ENCODE measurements at places on chromosomes 11 and 22.
A peak's percentile ranks its signal among the peaks of the same experiment; 100 is the strongest.

GRCh38 chr11:104146421-104146820 is 17.5 kb downstream of the PDGFD start:
- DNase-seq = no peak

DNA sequence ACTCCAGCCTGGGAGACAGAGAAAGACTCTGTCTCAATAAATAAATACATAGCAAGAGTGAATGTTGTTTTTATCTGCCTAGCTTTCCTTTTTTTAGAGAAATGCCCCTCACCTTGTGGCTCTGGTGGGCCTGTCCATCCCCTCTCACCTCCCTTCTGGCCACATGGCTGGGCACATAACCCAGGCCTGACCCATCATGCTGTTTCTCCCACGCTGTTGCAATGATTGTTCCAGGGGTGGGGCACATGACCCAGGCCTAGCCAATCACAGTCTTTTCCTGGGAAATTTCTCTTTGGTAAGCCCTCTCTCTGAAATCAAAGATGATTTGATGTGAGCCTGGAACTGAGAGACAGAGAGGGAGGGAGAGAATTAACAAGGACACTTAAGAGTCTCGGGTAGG is 5.5 kb upstream of the CYTH4 start:
- no peak for DNase-seq

GRCh38 chr11:61728940-61729219 is 23.6 kb upstream of the MYRF start:
- peak; percentile 23 for DNase-seq

- no peak for DNase-seq
Measured at GRCh38 chr11:40838181-40838683, 621.2 kb downstream of the LRRC4C start.

DNA sequence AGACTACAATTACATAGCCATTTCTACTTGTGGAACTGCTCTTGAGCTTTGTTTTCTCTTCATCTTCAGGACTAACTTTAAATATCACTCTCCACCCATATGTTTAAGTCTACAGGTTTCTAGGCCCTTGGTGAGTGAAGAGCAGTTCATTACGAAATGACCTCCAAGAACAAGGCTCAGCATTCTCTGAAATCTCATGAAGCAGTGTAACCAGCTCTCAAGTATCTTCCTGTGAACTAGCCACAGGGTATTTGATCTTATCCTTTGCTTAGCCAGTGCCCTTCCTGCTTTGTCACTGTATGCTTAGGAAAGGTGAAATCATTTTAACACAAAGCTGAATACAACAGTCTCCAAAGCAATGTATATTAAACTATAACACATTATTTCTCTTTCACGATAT is 20.4 kb upstream of the LYVE1 start:
- no peak for DNase-seq

DNA sequence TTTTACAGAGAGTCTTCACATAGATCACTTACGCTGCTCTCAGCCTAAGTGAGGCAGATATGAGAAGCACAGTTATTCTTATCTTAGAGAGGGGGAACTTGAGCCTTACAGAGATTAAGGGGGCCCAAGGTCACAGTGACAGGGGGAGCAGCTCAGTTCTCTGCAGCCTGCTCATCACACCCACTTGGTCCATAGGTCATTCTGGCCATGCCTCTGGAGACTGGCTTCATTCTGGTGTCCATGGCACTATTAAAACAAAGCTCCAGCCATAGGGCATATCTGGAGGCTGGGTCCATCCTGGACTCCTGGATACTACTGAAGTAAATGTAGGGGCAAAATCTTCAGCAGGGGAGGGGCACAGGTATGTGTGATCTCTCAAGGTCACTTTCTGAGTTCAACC is 5.9 kb downstream of the SLC5A4 start:
- no peak for DNase-seq

GRCh38 chr22:45284705-45285262 is at the start of gene UPK3A:
TSS of gene UPK3A (plus strand) at chr22:45284949. CDS start at chr22:45285014, 65 bp downstream.
- no peak for DNase-seq

DNA sequence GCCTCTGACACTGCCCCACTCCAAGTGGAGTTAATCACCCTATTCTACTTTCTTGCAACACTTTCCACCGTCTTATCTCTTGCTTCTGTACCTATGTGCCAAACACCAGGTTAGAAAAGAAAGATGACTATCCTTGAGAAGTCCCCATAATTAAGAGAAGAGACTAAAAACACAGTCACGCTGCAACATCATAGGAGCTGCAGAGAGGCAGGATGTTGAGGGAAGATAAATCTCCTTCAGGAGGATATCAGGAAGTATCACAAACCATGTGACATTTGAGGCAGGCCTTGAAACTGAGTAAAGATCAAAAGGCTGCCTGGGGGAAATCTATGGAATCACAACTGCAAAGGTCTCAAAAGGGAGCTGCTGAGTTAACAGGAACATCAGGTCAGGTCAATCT is 24.8 kb downstream of the GAB2 start:
- DNase-seq = no peak

DNA sequence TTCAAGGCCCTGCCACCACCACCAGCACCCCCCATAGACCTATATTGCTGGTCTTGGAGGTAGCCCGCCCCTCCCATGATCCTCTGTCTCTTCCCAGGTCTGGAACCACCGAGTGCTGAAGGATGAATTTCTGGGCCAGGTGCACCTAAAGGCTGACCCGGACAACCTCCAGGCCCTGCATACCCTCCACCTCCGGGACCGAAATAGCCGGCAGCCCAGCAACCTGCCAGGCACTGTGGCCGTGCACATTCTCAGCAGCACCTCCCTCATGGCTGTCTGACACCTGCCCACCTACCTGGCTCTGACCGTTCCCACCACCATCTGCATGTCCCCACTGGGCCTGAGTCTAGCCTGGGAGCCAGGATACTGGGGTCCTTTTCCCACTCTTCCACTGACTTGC is 4.5 kb upstream of the MYO7A start:
- no peak for DNase-seq

DNA sequence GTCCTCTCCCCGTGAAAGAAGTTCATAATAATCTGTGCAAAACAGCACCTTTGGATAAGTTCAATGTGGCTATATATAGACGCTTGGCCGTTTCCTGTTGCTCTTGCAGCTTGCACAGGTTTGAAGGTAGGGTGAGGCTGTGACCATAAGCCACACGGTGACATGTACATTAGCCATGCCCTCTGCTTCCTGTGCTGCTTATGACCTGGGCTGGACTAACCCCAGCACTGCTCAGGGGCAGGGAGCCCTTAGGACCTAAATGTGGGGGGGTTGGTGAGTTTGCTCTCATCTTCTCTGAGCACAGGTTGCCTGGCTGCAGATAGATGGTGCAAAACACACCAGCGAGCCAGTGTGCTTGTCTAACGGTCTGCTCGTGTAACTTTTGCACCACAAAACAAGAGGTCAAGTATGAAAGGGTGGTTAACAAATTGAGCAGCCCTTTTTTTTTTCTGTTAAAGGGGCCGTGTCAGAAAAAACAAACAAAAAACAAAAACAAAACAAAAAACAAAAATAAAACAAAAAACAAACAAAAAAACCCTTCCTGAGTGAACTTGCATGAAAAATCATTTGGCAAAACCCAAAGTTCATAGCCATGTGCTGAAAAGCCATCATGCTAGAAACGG is 37.3 kb downstream of the FLI1 start:
- DNase-seq = no peak

DNA sequence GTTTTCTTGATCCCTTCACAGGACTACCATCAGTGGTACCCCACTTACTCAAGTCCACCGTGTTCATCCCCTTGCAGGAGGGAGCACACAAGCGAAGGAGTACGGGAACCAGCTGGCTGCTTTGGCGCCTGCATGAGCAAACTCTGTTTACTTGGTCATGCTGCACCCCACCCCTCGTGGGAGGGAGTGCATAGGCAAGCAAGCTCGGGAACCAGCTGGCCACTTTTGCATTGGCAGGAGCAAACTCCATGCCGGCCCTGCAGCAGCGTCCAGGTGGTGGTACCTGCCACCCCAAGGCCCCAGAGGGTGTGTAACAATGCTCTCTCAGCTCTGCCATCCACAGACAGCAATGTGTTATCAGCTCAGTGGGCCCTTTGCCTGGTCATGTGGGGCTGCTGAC is 737.8 kb downstream of the FAM181B start:
- no peak for DNase-seq

- DNase-seq = peak; percentile 51
Measured at GRCh38 chr11:46504817-46505613, 88.8 kb downstream of the AMBRA1 start.

GRCh38 chr11:119195680-119196079 is 10.4 kb downstream of the NHERF4 start:
- DNase-seq = no peak

GRCh38 chr11:75351791-75352587 is 528 bp upstream of the ARRB1 start:
- no peak for DNase-seq

DNA sequence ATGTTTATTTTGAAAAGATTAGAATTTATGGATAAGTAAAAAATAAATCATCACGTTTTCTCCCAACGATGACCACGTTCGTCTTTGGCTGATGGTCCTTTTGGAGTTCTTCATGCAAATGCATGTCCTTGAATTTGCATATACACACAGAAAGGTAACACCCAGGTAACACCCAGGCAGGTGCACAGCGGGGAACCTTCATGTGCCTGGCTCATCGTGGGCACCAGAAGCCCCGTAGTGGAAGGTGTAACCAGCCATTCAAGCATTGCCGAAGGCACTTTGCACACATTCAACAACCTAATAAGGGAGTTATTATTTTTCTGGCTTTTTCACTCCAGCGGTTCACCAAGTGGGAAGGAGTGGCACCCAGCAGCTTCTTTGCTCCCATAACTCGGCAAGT is 404.6 kb downstream of the TBC1D22A start:
- no peak for DNase-seq

DNA sequence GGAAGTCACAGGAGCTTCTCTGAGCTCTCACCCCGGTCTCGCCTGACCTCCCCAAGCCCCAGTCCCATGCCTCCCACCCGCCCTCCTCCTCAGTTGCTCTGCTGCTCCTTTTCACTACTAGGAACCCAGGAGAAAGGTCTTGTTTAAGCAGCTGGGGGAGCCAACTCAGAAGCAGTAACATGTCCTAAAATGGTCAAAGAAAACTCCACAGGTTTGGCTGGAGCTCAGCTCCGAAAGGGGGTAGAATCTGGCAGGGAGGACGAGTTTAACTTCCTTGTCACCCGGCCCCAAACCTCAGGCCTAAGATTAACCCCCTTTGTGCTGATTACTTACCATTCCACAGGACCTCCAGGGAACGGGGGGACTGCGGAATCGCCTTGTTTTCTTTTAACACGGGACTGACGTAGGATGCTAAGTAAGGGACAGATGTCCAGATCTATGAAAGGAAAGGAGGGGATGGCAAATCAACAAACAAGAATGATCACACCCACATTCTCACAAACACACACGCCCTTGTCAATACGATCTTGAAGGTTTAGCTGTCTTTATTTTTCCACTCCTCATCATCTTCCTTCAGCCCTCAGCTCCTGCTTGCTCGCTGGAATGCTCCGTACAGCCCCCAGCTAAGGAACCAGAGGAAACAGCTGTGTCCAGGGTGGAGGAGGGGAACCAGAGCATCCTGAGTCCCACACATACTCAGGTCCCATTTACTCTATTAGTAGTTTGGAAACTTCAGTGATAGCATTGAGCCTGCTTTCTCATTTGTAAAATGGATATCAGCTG is 13.5 kb downstream of the PCSK7 start:
- DNase-seq = no peak

GRCh38 chr22:26393929-26394328 is 35.1 kb upstream of the ASPHD2 start:
- no peak for DNase-seq

DNA sequence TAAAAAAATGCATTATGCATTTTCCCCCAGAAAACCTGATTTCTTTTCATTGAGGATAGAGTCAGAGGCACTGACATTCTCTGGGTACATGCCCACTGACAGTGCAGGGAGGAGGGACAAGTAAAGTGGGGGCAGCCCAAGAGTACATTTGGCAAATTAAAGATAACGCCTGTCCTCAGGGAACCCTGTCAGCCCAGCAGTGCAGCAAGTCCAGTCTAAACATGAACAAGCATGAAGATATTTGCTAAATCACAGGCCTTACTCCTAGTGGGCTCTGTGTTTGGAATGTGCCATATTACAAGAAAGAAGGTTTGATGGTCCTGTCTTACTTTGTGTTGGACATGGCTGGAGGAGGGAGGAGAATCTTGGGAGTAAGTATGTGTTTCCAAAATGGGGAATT is 37.9 kb downstream of the AMOTL1 start:
- DNase-seq = no peak

Data from non-pigmented ciliary epithelial cell (primary cell).